HAP-1 (cell line): ENCODE measurements at places on chromosomes 3 and 15.
A peak's percentile ranks its signal among the peaks of the same experiment; 100 is the strongest.

DNA sequence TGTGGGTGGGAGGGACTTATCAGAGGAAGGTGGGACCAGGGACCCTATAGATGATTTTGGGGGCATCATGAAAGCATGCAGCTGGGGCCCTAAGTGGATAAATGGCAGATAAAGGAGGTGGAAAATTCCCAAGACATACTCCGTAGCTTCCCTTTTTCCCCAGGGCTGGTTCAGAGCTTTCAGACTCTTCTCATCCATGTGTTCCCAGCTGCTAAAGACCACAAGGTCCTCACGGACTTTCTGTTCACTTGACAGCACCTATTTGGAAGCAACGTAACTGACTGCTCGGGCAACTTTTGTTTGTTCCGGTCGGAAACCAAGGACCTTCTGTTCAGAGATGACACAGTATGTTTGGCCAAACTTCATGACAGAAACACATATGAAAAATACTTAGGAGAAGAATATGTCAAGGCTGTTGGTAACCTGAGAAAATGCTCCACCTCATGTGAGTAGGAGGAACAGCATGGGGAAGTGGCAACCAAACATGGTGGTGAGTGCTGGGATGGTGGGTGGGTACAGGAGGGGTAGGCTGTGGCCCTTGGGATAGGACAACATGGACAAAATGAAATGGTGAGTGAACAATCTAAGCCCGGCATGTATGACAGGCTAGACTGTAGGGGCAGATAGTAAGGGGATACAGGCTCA, 28.7 kb upstream of the SRPRB start:
- no peak for DNase-seq

DNA sequence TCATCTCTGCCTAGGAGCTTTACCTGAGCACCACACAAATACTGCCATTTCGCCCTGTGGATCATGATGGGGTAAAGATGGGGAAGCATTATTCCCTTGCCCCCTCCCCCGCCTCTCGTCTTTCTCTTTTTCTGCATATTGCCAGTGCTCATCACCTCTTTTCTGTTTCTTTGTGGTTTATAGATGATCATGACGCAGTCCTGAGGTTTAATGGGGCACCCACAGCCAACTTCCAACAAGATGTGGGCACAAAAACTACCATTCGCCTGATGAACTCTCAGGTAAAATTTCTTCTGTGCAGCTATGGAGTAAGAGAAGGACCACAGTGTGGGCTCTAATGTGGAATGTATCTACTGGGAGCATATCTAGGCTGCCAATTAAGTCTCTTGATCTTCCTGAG, 88.2 kb downstream of the RPL39L start:
- no peak for DNase-seq

DNA sequence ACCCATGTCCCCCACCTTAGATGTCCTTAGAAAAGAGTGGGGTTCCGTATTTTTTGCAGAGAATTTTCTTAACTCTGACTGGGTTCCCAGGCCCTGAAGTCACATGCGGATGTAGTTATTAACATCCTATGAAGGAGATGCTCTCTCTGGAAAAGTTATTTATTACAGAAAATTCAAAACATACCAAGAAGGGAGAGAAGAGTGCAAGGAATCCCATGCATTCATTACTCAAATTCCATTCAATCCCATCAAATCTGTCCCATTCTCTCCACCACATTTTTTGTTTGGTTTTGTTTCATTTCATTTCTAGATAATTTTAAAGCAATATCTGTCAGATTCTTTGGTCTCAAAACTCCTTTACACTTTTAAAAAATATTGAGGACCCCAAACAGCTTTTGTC, 34.3 kb upstream of the ANKRD34C start:
- no peak for DNase-seq

GRCh38 chr3:176590722-176591121, 606.6 kb downstream of the TBL1XR1 start:
- DNase-seq = no peak

- DNase-seq = no peak
These were observed 159.6 kb downstream of the LRRK1 start for GRCh38 chr15:101078669-101079323.

DNA sequence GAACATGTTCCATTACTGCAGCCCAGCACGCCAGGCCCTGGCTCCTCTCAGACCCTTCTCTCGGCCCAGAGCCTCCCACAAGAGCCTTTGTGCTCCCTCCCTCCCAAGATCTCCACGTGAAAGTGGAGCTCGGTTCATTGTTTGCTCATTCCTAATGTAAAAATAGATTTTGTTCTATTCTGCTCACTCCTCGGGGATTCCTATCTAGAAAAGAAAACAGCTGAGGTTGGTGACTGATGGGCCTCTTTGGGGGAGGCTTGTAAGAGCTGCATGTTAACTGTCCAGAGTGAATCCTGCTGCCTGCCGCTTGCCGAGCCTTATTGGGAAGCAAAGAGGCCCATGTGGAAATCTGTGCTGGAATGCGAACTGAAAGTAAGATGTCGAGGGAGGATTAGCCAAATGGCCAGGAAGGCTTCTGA, 267.1 kb downstream of the LRTM1 start:
- no peak for DNase-seq

GRCh38 chr15:40768521-40769273, 1.1 kb upstream of the C15orf62 start:
- no peak for DNase-seq

DNA sequence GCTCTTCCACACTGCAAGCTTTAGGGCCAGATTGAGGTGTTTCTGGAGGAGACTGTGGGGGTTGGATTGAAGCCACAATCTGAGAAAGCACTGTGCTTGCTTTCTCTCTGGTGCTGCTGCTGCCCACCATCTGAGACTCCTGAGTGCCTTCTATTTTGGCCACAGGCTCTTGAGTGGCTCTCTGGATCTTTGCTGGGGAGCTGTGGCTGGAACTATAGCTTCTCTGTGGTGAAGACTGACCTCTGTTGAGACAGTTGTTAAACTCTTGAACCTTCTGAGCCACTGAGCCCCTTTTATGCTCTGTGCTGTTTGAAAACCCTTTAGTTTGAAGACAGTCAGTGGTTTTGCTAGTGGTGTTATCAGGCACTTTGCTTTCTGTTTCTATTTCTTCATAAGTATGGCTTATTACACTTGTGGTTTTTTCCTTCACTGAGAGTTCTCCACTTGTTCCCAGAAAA, 108.7 kb upstream of the TSPAN3 start:
- DNase-seq = no peak

- peak; percentile 65 for DNase-seq
These were observed 1.1 kb downstream of the CMTM8 start for GRCh38 chr3:32239307-32240158.

DNA sequence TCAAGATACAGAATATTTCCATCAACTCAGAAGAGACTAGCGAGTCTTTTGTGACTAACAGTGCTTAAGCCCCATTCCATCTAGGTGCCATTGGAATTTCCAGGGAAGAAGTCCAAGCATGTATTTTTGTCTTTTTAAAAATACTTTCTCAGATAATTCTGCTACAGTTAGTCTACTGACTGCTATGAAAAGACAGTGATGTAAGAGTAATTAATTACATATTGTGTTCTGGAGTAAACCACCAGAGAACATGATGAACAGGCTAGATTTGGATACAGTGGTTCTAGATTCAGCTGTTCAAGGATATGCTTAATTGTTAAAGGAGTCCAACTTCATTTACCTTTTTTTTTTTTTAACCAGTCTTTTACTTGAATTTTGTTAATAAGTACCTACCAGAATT, 34.8 kb upstream of the PAK6 start:
- DNase-seq = no peak

DNA sequence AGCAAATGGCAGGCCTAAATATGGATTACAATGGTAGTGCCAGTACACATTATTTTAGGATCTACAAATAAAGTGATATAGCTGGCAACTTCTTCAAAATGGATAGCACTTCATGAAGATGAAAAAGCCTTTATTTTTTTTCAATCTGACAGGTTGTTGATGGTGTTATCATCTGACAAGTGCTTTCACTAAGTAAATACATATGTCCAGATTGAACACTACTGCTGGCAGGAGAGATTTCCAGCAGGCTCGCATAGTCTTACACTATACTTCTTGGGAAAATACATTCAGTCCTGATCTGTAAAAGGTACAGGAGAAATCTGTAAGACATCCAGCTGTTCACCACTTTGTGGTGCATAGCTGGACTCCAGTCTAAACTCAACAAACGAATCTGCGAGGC, 50.9 kb upstream of the ALCAM start:
- no peak for DNase-seq

GRCh38 chr3:126528419-126528799, 4.5 kb downstream of the CHST13 start:
- DNase-seq = no peak
